Activated CD8-positive, alpha-beta T cell treated with anti-CD3 and anti-CD28 coated beads for 36 hours (primary cell): ENCODE measurements at places on chromosomes 3 and 15. TPM values are rescaled to one million over a fixed set of nuclear protein-coding genes. Genes with fewer than 3 reads are reported as not detected.

The BFSP2 gene
- 0.51 TPM for total RNA-seq

The ERICH6 gene
- total RNA-seq, result not detected

The LAMB2 gene
- total RNA-seq, result not detected

The MINAR1 gene
- 0.45 TPM for total RNA-seq

The KBTBD8 gene
- 11.1 TPM for total RNA-seq

The FBN1 gene
- total RNA-seq, result 0.49 TPM

The FANCD2OS gene
- total RNA-seq, result not detected

The IL20RB gene
- total RNA-seq, result 1.0 TPM

The NLGN1 gene
- not detected for total RNA-seq

The MESP2 gene
- not detected for total RNA-seq

The CD80 gene
- total RNA-seq, result 7.1 TPM

The GOLGA8F gene
- total RNA-seq, result not detected

The LRRC57 gene
- 13.7 TPM for total RNA-seq

DNA sequence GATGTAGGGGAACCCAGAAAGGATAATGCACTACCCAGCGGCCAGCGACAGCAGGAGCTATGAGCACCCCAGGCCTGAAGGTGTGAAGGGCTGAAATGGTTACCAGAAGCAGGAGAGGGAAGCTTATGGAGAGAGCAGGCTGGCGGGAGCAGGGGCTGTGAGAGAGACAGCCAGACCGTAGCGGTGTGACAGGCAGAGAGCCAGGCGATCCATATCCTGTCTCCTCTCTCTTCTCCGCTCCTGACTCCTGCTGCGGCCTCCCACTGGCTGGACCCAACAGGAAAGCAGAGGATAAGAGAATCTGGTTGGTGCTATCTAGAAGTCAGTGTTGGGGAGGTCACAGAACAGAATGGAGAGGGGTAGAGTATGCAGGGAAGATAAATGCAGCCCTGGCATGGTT, 49.9 kb downstream of the BTD start:
- DNase-seq, result no peak

DNA sequence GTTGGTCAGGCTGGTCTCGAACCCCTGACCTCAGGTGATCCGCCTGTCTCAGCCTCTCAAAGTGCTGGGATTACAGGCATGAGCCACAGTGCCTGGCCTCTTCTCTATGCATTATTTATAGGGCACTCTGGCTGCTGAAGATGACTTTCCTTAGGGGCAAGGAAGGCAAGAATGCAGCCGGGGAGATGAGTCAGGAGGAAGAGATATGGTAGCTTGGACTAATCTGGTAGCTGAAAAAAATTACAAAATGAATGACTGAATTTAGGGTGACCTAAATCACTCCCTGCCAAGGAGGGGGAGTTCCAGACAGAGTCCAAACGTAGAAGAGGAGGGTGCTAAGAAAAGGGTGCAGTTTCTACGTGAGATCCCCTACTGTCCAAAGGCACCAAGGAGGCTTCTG, 14.2 kb downstream of the RHCG start:
- no peak for DNase-seq

- no peak for DNase-seq
Measured at GRCh38 chr15:31272558-31273257, 53.9 kb upstream of the KLF13 start.

DNA sequence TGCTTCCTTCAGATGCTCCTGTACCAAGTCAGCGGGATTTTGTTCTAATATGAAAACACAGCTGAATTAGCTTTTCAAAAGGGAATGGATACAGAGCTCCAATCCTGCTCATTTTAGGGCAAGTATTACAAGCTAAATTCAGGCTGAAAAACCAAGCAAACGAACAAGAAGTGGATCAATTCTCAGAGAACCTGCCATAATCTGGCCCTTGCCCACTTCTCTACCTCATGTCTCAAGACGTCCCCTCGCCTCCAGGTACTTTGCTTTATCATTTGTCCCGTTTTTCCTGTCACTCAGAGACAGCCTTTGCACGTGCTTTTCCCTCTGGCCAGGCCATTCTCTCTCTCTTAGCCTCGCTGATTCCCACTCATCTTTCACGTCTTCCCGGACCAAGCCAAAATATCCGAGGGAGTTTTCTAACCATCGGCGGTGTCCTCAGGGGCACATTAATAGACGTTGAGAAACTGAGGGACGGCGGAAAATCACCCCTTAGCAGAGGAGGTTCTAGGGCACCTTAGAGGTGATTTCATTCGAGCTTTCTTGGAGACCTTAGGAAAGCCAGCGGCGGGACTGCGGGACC, 654 bp downstream of the SUSD5 start:
- no peak for DNase-seq

DNA sequence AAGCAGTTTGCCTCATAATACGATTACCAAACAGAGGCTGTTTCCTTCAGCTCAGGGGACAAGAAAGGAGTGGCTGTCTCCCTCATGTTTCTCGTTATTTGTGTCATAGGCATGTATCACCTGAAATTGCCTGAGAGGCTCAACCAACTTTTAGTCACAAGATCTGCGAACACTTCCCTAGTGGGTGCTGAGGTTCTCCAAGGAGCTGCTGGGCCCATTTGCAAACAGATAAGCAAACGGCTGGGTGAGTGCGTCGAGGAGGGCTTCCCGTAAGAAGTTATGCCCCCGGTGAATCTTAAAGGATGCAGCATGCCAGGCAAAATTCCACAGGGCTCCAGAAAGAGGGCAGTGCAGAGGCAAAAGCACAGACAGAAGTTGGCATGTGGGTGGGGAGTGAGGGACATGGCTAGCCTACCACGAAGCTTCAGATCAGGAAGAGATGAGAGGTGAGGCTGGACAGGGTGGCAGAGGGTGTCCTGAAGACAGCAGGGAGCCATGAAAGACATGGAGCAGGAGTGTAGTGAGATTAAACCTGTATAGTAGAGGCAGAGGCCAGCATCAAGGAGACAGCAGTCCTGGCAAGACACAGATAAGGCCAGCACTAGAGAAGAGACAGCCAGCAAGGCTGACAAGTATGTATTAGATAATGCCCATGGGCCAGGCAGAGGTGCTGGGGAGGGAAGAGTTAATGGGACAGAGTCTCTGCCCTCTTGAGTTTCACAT, 4.0 kb upstream of the GP9 start:
- no peak for DNase-seq

GRCh38 chr3:70064194-70064779, 64.8 kb downstream of the SAMMSON start:
- peak; percentile 13 for DNase-seq

- DNase-seq, result no peak
Measured at GRCh38 chr15:88389120-88389519, 78.1 kb downstream of the MRPL46 start.

DNA sequence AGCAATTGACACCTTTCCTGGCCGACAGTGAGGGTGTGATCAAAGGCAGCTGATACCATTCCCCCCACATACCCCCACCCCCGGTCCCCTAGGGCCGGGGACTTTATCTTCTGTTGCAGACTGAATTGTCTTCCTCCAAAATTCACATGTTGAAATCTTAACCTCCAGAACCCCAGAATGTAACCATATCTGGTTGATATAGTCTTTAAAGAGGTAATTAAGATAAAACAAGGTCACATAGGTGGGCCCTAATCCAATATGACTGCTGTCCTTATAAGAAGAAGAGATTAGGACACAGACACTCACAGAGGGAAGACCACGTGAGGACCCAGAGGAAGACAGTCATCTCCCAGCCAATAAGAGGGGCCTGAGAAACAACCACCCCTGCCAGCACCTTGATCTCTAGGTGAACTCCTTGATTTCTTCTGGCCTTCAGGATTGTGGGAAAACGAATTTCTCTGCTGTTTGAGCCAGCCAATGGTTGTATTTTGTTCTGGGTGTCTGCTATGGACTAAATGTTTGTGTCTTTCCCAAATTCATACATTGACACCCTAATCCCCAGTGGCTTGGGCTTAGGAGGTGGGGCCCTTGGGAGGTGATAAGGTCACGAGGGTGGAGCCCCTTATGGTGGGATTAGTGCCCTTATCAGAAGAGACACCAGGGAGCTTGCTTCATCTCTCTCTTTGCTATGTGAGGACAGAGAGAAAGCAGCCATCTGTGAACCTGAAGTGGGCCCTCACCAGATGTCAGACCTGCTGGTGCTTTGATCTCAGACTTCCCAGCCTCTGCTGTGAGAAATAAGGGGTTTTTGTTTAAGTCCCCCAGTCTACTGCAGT, 144.0 kb downstream of the CHSY1 start:
- no peak for DNase-seq

GRCh38 chr3:117168896-117169295, 459.3 kb downstream of the TUSC7 start:
- DNase-seq, result no peak

DNA sequence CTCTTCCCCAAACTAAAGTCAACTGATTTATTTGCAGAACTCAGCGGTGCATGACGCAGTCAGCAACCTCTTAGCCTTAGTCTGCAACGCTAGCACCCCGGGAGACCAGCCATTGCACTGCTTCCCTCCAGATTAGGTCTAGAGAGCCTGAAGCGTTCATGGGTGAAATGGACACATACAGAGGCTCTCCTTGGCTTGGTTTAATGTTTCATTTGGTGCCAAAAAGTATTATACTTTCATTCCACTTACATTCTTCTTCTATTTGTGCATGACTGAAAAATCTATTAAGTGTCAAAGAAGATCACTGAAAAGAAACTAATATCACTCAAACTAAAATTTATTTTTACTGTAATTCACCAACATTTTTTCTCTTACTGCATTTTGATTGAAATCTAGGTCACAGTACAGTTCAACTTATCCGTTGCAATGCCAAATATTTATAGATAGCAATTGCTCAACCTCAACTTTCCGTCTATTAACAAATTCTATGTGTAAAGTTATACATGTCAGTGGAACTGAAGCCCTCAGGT, 116.2 kb downstream of the ROBO1 start:
- no peak for DNase-seq

- DNase-seq, result peak; percentile 82
Measured at GRCh38 chr15:60844511-60845174, 365.7 kb upstream of the ICE2 start.

GRCh38 chr3:59880717-59881116, 830.9 kb upstream of the CFAP20DC start:
- DNase-seq, result no peak

- no peak for DNase-seq
Measured at GRCh38 chr15:90040618-90041017, 39.5 kb downstream of the ZNF710 start.

GRCh38 chr3:160928183-160928726, 172.2 kb downstream of the PPM1L start:
- DNase-seq, result no peak

DNA sequence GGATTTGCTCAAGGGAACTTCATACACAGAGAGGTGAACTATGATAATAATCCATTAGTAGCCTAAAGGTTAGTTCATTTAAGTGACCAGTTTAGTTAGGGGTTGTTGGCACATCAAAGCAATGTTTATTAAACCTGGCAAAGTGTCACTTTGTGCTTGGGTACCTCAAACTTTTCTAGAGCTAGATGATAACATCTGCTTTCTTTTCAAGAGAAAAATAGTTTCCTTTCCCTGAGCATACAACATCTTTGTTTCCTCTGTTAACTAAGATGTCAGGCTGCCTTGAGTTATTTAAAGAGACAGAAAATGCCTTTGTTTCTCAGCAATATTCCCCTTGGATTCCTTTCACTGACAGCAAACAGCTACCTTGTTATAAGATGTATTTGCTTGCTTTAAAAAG, 26.7 kb upstream of the SMAD3 start:
- DNase-seq, result no peak

DNA sequence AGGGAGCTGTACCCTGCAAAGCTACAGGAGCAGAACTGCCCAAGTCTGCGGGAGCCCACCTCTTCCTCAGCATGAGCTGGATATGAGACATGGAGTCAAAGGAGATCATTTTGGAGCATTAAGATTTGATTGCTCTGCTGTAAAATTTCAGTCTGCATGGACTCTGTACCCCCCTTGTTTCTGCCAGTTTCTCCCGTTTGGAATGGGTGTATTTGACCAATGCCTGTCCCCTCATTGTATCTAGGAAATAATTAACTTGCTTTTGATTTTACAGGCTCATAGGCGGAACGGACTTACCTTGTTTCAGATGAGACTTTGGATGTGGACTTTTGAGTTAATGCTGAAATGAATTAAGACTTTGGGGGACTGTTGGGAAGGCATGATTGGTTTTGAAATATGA, 18.3 kb downstream of the RNF13 start:
- DNase-seq, result no peak

- no peak for DNase-seq
Measured at GRCh38 chr3:160784853-160785252, 28.8 kb downstream of the PPM1L start.

DNA sequence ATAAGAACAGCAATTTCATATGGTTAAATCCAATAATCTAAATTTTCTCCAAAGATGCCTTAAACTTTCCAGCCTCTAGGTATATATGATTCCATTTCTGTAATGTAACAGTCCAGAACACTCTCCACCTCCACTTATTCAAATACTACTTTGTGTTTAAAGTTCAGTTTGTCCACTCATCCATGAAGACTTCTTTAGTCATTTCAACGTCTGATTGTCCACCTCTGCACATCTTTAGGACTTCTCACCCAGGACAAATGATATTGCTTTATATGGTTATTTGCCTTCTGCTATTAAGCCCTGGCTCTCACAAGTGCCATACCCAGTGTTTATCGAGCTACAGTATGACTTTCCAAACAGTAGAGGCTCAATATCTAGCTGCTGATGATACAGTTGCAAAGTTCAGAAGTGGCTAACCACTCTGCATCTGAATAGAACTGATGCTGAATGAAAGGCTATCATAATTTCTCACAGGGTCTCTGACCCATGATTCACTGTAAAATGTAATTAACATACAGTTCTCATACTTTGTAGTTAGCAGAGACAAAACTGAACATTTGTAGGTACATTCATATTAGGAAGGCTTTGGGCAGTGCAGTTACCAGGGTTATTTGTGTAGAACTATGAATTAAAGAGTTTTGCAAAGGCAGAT, 93.7 kb upstream of the MBNL1 start:
- DNase-seq, result no peak

DNA sequence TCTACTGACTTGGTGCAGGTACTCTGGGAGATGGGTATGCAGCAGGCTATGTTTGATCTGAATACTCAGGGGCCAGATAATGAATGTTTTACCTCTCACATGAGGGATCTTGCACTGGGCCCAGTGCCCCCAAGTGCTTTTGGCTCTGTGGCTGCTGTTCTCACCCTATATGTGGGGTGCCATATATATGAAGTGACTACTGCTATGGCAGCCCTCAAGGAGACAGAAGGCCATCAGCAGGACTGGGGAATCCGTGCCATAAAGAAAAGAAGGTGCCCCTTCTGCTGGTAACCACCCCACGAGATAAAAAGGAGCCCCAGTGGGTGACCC, 302.1 kb downstream of the ZPLD1 start:
- no peak for DNase-seq

GRCh38 chr15:66749841-66750575, 48.0 kb downstream of the SMAD6 start:
- no peak for DNase-seq

GRCh38 chr3:127276995-127277394, 10.9 kb downstream of the PRR20G start:
- no peak for DNase-seq

GRCh38 chr15:57215881-57216280, 160.4 kb upstream of the CGNL1 start:
- DNase-seq, result no peak

DNA sequence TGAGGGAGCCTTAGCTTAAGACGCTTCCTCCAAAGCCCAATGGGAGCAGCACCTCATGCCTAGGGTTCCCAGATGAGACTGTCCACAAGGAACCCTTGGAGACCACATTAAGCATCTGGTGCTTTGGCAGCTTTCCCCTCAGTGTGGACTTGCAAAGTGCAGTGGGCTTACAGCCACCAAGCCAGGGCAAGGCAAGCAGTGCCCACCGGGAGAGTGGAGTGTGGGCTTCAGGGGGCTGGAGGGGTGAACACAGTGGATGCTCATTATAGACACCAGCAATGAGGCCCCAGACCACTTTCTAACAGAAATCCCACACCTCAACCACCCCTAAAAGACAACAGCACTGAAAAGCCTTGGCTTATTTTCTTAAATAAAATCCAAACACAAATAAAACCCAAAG, 9.1 kb upstream of the MUSTN1 start:
- no peak for DNase-seq
